AG09319 (cell line): ENCODE measurements at places on chromosomes 3 and 15.

GRCh38 chr15:25727116-25727515 lies 136.0 kb downstream of the ATP10A start:
- DNase-seq: no peak

- DNase-seq: no peak
Measured at GRCh38 chr3:192187485-192188051, 539.8 kb downstream of the FGF12 start.

DNA sequence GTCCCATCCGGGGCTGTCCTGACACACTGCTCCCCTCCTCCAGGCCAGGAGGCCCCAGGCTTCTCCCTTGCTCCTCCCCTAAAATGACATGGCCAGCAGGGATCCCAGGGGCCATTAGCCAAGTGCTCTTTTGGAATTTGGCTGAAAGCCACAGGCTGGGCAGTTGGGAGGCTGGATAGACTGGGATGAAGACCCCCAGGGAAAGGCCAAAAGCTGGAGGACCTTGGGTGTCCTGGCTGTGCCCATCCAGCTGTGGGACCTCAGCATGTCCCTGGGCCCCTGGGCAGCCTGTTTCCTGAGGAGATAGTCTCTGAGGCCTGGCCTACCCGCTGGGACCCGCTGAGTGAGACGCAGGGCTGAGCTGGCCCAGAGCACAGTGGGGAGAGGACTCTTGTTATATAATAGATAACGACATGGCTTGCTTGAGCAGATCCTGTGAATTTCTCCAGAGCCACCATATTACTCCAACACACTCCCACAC lies 5.7 kb upstream of the PDE8A start:
- no peak for DNase-seq

DNA sequence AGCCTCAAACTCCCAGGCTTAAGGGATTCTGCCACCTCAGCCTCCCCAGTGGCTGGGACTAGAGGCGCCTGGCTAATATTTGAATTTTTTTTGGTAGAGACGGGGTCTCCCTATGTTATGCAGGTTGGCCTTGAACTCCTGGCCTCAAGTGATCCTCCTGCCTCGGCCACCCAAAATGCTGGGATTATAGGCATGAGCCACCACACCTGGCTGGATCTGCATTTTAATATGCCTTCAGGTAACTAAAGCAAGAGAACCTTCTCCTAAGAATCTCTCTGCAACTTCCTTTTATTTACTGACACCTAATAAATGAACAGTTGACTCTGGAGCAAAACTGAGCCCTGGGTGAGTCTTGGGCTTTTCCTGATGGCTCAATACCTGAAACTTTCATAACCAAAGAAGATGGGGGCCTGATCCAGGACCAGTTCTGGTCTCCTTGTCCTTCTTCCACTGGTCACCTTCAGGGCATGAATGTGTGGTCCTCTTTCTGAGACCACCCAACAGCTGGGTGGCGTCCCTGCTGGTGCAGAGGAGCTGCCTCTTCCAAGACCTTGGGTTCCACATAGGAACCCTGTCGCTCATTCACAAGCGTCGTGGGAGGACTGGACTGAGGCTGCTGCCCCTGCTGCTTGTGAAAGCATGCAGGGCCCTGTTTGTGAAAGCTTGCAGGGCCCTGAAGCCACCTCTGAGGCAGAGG lies 28.2 kb downstream of the CCR9 start:
- no peak for DNase-seq

- DNase-seq: no peak
Measured at GRCh38 chr3:99084826-99085225, 183.3 kb upstream of the DCBLD2 start.

- DNase-seq: no peak
Measured at GRCh38 chr3:120459196-120459595, 8.4 kb upstream of the FSTL1 start.

DNA sequence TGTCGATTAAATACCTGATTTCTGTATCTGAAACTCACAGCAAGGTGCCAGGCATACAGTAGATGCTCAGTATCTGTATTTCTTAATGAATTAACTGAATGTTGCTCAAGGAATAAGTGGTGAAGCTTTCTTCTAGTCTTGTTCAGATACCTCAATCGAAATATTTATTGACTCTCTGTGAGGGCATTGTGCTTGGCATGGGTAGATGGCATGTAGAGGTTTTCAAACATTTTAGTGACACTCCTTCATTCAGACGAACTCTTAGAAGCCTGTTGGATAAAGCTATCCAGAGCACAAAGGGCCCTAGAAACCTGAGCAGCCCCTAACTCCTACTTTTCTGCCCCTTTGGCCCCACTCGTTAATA lies 369 bp upstream of the SNX1 start:
- no peak for DNase-seq

GRCh38 chr3:124295362-124295761 lies 303.4 kb upstream of the ROPN1 start:
- DNase-seq: no peak
